Skeletal muscle cell (primary cell): ENCODE measurements at places on chromosomes 11 and 22.

DNA sequence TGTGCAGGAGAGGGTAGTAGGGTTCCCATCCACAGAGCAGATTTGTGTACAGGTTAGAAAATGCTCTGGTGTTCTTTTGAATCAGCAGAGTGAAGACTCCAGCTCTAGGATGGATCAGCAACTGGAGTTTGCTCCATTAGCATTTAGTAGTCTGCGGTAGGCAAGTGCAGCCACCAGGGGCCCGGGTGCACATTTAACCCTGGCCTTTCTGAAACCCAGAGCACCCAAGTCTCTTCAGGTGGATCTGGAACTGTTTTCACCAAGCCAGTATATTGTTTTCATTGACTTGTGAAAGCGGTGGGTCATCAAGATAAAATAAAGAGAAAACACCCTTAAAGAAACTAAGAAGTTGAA, 100.8 kb upstream of the CLPB start:
- no peak for DNase-seq

DNA sequence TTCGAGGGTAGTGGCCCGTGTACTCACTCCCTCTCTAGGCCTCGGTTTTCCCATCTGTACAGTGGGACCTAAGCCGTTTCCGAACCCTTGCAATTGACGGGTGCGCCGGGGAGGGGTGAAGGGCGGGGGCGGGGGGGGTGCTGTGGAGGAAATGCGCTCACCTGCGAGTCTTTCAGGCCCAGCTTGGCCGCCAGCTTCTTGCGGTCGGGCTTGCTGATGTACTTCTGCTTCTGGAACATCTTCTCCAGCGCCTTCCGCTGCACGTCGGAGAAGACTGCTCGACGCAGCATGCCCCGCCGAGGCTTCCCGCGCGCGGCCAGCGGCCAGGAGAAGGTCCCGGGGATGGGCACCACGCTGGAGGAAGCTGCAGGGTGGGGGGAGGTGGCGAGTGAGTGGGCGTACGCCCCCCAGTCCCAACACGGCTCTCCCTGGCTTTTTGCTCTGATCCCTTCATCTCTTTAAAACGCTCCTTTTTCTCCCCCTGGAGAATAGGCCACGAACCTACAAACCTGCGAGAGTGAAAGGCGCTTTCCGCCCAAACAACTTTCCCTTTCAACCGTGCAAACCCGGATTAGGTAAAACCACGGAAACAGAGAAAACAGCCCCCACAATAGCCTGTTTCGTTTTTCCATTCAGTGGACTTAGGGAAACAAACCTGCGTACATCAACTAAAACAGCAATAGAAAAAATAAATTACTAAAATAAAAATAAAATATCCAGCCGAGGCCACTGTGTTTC, 3.2 kb downstream of the DBX1 start:
- no peak for DNase-seq

GRCh38 chr11:95305705-95306104, 74.7 kb upstream of the SESN3 start:
- no peak for DNase-seq

DNA sequence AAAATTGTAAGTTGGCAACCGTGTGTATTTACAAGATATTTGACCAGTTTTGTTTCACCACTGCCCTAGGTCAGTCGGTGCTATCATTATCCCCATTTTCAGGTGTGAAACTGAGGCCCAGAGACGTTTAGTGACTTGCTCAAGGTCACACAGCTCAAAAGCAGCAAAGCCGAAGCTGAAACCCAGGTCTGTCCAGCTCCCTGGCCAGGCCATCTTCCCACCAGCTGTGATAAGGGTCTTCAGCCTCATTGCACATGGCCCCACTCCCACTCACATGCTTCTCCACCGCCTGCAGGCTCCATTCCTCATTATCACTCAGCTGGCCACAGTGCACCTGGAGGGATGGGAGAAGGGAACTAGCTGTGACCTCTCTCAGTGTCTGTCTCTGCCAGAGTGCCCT, 83.2 kb downstream of the PDE2A start:
- DNase-seq, result no peak

- DNase-seq, result no peak
Measured at GRCh38 chr11:57248780-57249383, 11.8 kb upstream of the APLNR start.
